Gastrocnemius medialis (tissue), 4 donors: ENCODE measurements at places on chromosomes 5 and 9. TPM values are rescaled to one million over a fixed set of nuclear protein-coding genes. Genes with fewer than 3 reads are reported as not detected.
A peak's percentile ranks its signal among the peaks of the same experiment; 100 is the strongest.

Gene SPAAR
- 3.3 TPM for total RNA-seq

Gene RETREG1
- total RNA-seq: 377 TPM

Gene CDH18
- total RNA-seq: not detected

DNA sequence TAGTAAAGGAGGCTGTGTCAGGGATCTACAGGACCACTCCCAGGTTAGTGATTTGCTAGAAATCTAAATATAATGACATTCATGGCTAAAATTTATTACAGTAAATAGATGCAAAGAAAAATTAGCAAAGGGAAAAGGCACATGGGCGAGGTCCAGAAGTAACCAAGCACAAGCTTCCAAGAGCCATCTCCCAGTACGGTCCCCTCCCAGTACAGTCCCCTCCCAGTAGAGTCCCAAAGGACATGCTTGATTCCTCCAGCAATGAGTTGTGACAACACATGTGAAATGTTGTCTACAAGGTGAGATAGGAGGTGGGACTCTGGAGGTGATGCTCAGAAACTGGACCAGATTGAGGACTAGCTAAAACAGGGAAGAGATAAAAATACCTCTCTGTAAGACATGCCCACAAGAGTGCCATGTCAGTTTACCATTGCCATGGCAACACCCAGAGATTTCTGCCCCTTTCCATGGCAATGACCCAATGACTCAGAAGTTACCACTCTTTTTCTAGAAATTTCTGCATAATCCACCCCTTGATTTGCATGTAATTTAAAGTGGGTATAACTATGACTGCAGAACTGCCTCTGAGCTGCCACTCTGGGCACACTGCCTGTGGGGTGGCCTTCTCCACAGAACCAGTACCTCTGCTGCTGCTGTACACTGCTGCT is 27.9 kb upstream of the CEMIP2 start:
- no peak for DNase-seq

DNA sequence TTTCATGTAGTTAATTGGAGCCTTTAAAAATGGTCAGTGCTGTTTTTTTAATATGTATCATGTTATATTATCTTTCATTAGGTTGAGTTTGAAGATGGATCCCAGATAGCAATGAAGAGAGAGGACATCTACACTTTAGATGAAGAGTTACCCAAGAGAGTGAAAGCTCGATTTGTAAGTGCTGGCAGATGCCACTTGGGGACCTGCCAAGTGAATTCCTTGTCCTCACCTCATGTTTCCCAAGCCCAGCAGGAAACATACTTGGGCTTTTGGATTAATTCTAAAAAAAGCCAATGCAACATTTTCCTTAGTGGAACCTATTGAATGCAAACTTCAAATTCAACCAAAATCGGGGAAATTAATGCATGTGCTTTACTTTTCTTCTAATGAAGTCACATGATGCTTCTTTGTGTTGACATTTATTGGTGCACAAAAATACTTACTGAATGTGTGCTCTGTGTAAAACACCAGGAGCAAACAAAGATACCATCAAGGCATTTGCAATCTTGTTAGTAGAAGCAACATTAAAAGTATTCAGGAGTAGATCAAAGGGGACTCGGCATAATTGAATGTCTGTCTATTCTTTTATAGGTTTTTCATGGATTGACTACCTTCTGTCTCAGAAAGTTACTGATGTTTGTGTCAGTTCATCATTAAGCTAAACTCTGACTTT is 412.1 kb downstream of the KDM4C start:
- DNase-seq: peak; percentile 53

Gene CYLC2
- not detected for total RNA-seq

DNA sequence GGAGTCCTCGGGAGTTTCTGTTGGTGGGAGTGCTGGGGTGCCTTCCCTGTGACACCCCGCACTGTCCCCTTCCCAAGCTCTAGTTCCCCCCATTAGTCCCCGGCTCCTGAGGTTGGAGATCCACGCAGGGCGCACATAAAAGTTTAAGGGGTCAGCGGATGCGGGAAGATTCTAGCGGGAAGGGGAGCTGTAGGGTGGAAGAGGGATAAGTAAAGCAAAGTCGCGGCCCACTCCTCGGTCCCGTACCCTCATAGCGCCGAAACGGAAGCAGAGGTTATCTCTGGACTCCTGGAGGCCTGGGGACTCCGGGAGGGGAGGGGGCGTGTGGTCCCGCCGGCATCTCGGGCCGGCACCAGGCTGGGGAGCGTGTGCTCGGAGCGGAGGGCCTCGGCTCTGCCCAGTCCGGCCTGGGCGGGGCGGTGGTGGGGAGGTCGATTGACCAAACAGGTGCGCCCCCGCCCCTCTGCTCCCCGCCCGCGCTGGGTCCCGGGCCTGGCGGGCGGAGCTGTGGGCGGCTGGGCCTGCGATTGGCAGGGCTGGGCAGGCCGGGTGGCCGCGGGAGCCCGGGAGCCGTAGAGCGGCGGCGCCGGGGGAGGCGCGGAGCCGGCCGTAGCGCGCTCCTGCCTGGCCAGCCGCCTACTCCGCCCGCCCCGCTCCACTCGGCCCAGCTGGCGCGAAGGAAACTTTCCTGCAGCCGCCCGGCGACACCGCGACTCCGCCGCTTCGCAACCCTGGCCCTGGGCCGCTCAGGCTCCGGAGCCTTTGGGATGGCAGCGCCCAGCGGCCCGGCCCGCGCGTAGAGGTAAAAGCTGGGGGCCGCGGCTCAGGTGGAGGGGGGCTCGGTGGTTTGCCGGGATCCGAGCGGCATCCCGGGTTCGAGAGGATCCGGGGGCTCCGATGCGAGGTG is 52.2 kb upstream of the DAB2IP start:
- peak; percentile 90 for DNase-seq

DNA sequence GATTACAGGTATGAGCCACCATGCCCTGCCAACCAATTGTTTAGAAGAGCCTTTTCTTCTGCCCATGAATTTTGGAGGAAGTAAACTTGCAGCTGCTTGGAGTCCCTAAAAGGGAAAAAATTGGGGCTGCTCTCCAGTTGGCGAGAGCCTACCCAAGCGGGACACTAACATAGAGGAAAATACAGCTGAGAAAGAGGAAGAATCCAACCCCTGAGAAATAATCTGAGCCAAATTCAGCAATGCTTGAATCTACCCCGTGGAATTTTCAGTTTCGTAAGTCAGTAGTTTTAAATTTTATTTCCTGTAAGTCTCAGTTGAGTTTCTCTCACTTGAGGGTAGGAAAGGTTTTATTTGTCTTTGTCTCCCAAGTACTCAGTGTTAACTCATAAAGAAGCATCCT is 30.4 kb upstream of the UBTD2 start:
- DNase-seq: no peak
